ENCODE measurements at places on chromosomes 11 and 22.

- no peak for DNase-seq
Measured at GRCh38 chr11:4551346-4551979, 6.5 kb downstream of the OR52M1 start.

GRCh38 chr22:39674536-39674935 lies 104.0 kb downstream of the CACNA1I start:
- DNase-seq: no peak

GRCh38 chr11:31671681-31672080 lies 139.4 kb downstream of the PAX6 start:
- DNase-seq: no peak

GRCh38 chr11:118924591-118925585 lies 838 bp downstream of the BCL9L start:
- no peak for DNase-seq

DNA sequence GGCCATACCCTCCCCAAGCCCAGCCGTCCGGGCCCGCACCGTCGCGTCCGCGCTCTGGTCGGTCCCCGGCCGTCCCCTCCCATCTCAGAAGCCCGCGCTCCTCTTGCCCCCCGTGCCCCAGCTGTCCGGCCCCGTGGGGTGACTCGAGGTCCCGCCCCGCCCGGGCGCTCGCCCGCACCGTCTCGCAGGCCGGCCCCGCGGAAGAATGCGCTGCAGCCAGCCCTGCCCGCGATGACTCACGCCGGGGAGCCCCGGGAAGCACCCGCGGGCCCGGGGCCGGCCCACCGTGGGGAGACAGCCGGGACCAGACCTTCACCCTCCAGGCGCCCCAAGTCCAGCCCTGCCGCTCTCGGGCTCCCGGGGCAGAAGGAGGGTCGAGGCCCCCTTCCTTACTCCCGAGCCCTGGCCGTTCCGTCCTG lies 320 bp upstream of the PHLDA2 start:
- peak; percentile 90 for DNase-seq

GRCh38 chr11:69299572-69299971 lies 5.6 kb downstream of the MYEOV start:
- peak; percentile 72 for DNase-seq

- DNase-seq: no peak
Measured at GRCh38 chr11:80173371-80174136, 732.7 kb upstream of the TENM4 start.

DNA sequence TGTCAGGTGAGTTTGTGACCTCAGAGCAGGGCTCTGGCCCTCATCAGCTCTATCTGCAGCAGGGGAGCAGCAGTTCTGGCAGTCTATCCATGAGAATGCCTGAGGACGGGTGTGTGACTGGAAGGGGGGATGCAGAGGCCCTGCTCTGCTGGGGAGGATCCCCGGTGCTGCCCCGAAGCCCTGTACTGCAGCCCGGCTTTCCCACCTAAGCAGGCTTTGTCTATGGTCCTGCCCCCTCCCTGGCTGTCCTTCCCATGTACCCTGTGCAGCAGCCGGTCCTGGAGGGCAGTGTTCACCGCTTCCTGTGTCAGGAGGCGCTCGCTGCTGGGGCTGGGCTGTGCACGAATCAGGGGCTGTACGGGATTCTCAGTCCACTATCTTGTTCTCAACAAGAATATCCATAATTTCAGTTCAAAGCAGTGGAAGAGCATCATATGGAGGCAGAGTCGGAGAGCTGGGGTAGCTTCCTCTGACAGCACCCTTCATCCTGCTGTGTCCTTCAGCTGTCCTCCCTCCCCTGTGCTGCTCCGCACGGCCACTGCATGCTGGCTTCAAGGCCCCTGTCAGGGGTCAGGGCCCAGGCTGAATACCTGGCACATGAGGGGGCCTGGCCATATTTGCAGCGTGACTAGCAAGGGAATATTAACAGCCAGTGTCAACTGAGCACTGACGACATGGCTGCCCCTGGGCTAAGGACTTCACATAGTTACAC lies 125.2 kb downstream of the CTTN start:
- peak; percentile 73 for DNase-seq

DNA sequence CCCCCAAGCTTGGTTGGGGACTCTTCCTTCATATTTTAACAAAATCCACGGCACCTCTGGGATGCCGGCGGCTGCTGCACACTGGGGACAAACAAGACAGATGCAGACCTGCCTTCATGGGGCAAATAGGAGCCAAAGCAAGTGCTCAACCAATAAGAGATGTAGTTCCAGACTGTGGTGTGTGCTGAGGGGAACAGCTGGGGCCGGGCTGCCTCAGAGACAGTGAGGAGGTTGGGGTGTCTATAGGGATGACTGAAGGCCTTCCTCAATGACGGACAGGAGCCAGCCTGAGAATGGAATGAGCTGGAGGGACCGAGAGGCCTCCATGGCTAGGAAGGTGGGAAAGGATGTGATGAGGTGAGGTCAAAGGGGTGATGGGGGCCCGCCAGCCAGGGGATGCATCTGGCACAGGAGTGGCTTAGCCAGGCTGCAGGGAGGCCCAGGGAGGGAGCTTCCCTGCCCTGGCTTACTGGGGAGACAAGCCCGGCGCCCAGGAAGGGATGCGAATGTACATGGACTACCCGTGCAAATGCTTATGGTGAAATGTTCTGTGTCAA lies 10.3 kb upstream of the CTSD start:
- DNase-seq: no peak

DNA sequence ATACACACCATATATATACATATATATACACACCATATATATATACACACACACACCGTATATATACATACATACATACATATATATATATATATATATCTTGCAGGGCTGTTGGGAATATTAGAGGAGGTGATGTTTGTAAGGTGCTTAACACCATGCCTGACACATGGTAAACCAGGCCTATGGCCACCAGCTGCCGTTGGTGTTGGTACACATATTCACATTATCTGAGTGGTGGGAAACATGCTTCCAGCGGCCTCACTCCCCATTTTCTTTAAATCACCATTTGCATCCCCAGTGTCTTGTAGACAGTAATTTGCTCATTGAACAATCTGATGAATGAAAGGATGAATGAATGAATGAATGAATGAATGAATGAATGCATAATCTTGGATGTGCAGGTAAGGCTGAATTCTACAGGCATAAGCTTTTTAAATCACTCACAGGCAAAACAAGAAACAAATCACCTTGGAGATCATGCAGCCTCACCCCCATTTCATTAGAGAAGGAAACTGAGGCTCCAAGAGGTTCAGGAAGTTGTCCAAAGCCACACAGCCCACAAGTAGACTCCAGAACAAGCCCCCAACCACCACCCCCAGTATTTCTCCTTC lies 527.8 kb downstream of the MIAT start:
- DNase-seq: no peak

DNA sequence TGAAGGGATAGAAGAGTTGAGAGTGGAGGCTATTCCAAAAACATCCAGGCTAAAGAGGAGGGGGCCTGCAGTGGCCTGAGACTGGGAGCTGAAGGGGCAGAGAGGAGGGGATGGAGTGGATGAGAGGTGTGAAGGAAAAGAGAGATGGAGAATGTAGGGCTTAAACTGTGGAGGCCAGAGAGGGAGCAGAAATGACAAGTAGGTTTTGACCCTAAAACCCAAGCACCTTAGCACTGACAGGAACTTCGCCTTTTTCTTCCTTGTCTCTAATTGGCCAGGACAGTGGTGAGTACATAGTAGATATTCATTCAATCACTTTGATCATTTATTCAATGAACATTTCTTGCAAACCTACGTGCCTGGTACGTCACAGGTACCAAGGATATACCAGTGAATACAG lies 7.3 kb downstream of the FAM111B start:
- DNase-seq: no peak

GRCh38 chr22:18056161-18056666 lies 21.6 kb upstream of the PEX26 start:
- no peak for DNase-seq

- peak; percentile 90 for DNase-seq
Measured at GRCh38 chr11:118893662-118894061, 10.0 kb downstream of the CXCR5 start.

DNA sequence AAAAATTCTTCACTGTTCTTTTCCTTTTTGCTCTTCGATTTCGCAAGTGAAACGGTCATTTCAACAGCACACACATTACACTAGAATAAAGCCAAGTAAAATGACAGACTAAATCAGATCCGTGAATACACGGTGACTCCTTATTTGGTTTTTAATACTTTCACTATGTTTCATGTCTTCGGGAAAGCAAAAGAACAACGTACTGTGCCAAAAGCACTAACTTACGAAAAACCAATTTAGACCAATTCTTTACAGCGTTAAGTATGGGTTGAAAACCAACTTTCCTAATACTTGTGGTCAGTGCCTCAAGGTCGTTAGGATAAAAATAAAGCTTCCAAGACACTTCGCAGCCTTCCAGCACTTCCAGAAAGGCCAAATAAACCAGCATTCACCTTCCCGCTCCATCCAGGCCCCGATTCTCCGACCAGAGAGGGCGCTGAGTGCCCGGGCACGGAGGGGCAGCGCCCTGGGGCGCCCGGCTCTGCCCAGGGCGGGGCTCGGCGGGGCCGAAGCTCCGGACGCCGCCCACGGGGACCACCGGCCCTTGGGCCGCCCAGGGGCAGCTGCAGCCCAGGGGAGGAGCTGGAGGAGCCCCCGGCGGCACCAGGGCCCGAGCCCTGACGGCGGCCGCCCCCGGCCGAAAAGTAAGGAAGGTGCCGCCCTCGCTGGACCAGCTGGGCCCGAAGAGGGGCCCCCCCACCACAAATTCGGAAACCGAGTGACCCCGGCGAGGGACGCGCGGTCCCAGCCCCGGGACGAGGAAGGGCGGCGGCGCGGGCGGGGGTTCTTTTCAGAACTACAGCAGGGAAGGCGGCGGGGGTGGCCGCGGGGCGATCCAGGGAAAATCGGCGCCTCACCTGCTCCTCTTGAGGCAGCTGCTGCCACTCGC lies 499 bp downstream of the ATL3 start:
- no peak for DNase-seq

DNA sequence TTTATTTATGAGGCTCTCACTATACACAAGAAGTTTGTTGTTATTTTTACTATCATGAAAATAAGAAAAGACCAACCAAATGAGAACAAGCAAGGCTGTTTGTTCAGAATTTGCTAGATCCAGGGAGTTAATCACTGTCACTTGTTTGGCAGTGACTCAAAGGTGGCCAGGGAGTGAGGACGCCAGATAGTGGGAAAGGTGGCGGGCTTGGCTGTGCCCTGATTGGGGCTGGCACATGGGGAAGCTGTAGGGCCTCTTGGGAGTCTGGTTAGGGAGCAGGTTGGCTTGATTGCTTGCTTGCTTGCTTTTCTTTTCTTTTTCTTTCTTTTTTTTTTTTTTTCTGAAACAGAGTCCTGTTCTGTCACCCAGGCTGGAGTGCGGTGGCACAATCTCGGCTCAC lies 53.1 kb upstream of the SLC22A12 start:
- no peak for DNase-seq

- no peak for DNase-seq
Measured at GRCh38 chr11:12598330-12599256, 75.6 kb upstream of the TEAD1 start.

DNA sequence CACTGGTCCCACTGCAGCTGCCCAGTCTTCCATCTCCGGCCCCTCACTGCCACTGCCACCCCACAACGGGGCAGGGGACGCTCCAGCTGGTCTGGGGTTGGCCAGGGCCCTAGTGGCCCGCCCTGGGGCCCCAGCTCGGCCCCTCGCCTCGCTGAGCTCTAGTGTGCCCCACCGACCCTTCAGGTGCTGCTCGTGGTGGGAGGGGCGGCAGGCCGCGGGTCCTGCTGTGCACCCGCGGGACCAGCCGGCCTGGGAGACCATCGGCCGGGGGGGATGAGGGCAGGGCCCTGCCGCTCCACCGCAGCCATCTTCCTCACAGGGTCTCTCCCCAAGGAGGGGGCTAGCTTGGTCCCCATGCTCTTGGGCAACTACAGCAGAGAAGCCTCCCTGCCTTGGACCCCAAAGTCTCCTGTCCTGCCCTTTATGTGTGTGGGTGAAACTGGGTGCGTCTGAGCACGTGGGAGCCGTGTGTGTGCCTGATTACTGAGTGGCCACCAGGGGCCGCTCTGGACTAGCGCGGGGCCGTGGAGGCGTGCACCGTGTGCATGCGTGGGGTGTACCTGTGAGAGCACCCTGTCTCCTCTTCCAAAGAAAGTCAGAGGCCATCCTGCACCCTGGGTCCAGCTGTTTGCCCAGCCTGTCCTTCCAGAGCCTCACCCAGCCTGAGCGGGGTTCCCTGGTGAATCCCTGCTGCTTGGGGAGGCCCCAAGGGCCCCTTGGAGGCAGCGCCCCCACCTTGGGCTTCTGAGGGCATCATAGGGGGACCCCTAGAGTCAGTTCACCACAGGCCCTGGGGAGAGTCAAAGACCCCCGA lies 6.0 kb upstream of the ACR start:
- peak; percentile 59 for DNase-seq

- DNase-seq: no peak
Measured at GRCh38 chr11:100715165-100715761, 28.2 kb downstream of the ARHGAP42 start.
